ENCODE measurements at places on chromosomes 1 and 21.

DNA sequence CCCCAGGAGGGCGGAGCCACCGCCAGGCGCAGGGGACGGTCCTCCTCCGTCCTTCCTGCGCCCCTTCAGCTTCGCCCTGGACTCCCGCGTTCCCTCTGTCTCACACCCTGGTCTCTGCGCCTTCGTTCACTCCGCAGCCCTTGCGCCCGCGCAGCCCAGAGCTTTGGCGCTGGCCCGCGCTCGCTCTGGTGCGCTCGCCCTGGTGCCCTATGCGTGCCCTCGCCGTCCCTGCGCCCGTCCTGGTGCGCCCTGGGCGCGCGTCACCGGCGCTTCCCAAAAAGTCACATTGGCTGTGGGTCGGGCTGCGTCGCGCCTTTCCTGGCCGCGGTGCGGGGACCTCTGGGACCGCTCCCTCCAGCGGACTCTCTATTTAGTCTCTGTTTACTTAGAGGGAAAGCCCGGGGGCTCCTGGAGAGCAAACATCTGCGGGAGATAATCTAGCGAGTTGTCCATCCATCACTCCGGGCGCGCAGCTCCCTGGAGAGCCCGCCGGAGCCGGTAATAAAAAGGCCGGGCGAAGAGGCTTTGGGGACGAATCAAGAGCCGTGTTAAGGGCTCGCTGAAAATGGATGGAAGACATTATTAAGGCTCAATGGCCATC lies 178.6 kb downstream of the PRDM16 start:
- no peak for DNase-seq

DNA sequence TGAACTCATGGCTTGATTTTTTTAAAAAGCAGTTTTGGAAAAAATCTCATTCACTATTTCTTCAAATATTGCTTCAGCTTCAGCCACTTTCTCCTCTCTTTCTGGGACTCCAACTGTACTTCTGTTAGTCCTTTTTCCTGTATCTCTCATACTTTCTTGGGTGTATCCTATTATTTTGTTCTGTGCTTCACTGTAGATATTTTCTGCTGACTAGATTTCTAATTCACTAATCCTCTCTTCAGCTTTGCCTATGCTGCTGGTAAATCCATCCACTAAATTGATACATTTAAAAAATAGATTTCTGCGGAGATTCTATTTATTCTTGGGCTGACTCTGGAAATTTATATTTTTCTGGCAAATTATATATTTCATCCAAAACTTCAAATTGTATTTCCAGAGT lies 4.9 kb upstream of the KCNE2 start:
- DNase-seq, result no peak

DNA sequence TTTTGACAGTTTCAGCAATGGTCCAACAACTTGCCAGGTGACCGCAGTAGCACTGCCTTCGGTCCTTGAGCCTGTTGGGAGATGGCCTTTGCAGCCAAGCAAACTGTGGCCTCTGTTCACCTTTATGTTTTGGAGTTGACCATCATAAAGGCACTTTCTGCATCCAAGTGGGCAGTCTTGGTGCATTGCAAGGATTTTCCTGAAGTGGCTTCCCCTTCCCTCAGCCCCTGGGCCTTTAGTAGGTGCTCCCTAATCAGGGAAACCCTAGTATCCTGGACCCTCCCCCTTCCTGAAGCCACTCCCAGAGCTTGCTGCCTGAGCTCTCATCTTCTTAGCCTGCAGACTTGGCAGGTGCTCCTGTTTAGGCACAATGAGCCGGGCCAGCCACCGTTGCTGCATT lies 140.2 kb downstream of the TRABD2B start:
- no peak for DNase-seq

- no peak for DNase-seq
Observed at GRCh38 chr1:215777370-215777925, 210.3 kb downstream of the KCTD3 start.

DNA sequence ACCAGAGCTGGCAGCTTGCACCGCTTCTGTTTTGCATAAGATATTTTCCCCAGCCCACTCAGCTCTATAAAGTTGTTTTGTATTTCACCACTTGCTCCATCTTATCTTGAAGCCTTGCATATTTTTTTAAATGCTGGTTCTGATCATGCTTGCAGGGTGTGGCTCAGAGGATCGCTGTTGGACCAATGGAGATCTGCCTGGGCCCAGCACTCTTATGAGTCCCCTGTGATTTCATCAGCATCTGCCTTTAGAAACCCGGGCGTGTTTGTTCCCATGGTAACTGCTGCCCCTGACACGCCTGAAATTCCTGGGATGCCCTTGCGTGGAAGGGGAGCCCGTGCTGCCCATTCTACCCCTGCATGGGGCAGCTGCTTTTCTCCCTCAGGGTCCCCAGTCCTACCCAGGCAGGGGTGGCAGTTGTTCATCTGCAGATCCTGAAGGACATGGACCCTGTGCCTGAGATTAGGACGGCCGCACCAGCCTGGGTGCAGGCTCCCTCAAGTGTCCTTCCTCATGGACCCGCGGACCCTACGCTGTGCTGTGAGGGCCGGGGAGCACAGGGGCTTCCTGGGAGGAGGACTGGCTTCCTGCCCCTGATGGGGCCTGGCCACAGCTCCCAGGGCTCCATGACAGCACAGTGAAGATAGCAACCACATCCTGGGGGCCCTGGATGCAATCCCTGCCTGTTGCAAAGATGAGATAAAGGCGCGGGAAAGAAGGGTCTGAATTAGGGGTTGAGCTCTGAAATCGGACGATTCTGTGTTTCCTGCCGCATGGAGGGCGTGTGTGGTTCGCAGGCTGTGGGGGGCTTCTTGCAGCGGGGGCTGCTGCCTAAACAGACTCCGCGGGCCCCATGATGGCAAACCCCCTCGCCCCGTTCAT lies 226.5 kb downstream of the SDCCAG8 start:
- DNase-seq, result no peak

DNA sequence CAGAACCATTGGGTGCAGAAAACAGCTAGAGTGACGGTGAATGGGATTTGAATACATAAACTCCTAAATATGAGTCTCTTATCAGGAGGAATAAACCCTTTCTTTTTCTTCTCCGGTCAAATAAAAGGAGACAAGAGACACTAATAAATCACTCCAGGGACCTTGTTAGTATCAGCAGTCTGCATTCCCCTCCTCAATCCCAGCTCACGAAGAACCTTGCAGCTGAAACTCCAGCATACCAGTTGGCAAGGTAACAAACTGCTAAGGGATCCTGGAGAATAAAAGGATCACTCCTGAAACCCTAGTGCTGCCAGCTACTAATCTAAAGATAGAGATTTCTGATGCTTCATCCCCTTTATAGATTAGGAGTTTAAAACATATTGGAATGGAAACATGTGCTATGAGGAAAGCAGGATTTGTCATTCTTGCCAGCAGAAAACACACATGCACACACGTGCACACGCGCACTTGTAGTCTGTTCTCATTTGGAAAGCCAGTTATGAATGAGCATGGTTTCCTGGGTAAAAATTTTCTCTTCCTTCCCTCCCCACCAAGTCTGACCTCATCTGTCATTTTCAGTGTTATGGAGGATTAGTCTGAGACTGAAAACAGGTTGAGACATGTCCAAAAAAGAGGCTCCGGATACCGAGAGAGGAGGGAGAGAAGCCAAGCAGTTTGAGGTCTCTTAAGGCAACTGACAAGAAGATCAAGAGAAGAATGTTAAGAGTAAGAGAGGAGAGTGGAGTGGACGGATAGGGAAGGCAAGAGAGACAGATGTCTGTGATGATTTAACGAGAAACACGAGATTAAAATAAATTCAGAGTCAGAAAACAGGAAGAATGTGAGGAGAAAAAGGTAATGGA lies 10.9 kb downstream of the IER5 start:
- no peak for DNase-seq

GRCh38 chr1:69673321-69673720 lies 105.6 kb downstream of the LRRC7 start:
- no peak for DNase-seq

GRCh38 chr1:246508897-246509688 lies 2.0 kb upstream of the SMYD3 start:
- DNase-seq, result no peak

- no peak for DNase-seq
Observed at GRCh38 chr1:183533617-183534174, 56.6 kb downstream of the NCF2 start.

DNA sequence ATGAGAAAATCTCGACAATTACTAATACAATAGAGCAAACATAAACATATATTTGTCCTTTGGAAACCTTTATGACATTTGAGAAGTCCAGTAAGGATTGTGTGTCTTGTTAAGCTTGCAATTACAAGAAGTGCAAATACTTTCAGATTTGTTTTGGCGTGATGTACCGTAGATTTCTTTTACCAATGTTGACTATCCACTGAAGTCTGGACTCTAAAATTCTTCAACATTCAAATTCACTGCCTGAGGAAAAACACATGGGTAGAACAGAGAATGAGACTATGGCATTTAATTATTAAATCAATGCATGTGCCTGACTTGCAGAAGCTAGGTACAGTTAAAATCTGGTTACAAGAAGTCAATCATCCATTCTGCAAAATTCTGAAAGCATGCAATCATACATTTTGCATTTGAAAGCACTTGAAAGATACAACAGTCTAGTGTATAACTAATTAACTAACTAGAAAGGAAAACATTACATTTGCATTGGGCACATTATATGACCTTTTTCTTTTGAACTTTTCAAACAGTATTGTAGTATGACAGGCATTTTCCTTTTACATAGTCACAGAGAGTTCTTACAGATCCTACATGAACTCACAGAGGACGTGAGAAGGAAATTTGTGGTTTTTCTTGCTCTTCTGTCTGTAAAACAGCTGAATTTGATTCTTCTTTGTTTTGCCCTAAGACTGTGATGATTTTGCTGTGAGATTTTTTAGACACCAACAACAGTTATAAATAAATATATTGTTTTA lies 511.1 kb upstream of the ADGRL4 start:
- no peak for DNase-seq

GRCh38 chr1:236325567-236325966 lies 43.8 kb upstream of the ERO1B start:
- DNase-seq, result no peak

- no peak for DNase-seq
Observed at GRCh38 chr1:109011335-109011734, 30.6 kb downstream of the WDR47 start.

GRCh38 chr1:89719502-89720306 lies 86.8 kb downstream of the LRRC8C start:
- no peak for DNase-seq

DNA sequence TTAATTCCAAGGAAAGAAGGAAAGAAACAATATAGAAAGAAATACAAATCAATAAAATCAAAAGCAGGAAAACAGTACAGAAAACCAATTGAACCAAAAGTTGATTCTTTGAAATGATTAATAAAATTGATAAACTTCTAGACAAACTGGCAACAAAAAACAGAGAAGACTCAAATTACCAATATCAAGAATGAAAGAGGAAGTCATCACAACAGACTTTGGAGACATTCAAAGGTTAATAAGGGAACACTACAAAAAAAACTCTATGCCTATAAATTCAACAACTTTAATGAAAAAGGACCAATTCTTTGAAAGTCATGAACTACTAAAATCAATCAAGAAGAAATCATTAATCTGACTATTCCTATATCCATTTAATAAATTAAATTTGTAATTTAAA lies 329.3 kb upstream of the NR5A2 start:
- DNase-seq, result no peak

GRCh38 chr1:31624309-31624708 lies 6.8 kb downstream of the HCRTR1 start:
- DNase-seq, result no peak

- DNase-seq, result no peak
Observed at GRCh38 chr1:208078752-208079151, 165.4 kb downstream of the PLXNA2 start.

DNA sequence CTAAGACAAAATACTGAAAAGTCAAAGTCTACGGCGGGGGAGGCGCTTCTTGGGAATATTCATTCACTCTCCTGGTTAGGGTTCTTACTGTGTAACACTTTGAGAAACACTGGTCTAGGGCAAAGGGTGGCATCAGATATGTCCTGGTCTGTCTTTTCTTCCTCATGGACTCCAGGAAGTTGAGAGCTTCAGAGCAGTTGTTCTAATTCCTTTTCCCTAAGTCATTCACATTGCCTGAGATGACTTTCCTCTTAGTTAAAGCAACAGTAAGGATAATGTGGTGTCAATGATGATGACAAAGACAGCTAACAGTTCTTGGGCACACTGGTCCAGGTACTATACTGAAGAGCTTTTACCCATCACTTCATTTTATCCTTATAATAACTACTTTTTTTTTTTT lies 27.0 kb downstream of the FGGY start:
- no peak for DNase-seq

DNA sequence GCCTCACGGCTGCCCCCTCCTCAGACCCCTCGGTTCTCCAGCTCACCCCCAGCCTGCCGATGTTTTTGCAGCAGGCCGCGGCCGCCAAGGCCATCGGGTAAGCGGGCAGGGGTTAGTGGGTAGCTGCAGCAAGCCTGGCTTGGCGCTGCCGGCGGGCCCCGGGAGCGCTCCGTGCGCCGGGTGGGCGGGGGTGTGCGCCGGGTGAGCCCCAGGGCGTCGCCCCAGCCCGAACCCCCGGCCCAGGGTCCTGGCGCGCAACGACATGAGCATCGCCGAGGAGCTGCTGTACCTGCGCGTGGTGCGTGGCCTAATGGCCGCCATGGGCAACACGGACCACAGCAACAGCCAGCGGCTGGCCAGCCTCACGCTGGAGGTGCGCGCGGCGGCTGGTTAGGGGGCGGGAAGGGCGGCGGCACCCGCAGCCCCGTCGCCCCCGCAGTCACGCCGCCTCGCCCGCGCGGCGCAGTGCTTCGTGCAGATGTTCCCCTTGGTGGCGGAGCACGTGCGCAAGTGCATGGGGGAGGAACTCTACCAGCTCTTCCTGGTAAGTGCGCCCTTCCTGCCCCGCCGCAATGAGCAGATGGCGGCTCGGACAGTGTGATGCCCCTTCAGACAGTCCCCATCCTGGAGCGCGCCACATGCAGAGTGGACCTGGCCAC lies 6.5 kb downstream of the RNU5D-1 start:
- DNase-seq, result no peak

DNA sequence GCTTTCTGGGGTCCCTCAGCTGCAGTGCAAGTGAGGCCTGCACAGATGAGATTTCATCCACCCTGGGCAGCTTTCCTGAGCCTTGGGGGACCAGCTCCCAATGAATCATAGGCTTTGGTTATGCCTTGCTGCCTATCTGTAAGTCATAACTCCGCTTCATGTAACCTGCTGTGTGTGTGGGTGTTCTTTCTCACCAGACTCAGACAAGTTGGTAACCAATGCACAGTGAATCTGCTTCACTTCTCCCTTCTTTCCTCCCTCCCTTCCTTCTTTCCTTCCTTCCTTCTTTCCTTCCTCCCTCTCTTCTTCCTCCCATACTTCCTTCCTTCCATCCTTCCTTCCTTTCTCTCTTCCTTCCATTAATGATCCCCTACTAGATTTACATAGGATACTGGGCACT lies 34.4 kb upstream of the PSMB2 start:
- no peak for DNase-seq

- DNase-seq, result no peak
Observed at GRCh38 chr1:98903261-98903660, 101.4 kb downstream of the PLPPR5 start.

- DNase-seq, result no peak
Observed at GRCh38 chr1:167819849-167820683, 93.9 kb downstream of the ADCY10 start.

All from activated gamma-delta T cell (primary cell).